ENCODE measurements at places on chromosomes 3 and 15. TPM values are rescaled to one million over a fixed set of nuclear protein-coding genes. Genes with fewer than 3 reads are reported as not detected.
A peak's percentile ranks its signal among the peaks of the same experiment; 100 is the strongest.

GRCh38 chr3:194103505-194103904 lies 32.4 kb upstream of the HES1 start:
- no peak for DNase-seq

- no peak for DNase-seq
Observed at GRCh38 chr3:156299569-156299968, 179.2 kb downstream of the KCNAB1 start.

- no peak for DNase-seq
Observed at GRCh38 chr15:72503147-72503546, 29.0 kb downstream of the ARIH1 start.

DNA sequence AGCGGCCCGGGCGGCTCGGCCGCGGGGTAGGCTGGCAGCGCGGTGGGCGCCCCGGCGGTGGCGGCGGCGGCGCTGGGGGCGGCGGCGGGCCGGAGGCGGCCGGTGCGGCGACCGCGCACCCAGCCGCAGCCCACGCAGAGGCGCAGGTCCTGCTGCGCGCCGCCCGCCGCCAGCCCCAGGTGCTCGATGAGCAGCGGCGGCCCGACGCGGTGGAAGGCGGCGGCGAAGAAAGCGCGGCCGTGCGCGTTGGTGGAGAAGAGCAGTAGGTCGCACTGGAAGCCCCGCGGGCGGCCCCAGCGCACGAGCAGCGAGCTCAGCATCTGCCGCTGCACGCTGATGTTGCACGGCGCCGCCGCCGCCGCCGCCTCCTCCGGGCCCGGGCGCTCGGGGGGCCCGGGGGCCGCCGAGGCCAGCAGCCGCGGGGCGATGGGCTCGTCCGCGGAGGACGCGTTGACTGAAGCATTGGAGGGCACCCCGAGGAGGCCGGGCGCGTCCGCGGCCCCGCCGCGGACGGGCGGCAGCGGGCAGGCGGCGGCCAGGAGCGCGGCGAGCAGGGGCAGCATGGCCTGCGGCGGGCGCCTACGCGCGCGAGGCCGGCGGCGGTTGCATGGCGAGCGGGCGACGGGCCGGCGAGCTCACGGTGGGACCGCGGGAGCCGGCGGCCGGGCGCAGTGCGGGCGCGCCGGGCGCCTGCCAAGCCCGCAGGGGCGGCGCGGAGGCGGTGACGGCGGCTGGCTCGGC lies 452 bp downstream of the TMEM158 start:
- DNase-seq: peak; percentile 73

GRCh38 chr3:37543666-37544065 lies 318.0 kb upstream of the CTDSPL start:
- DNase-seq: no peak

MESP1 gene
- not detected for total RNA-seq

GPR15 gene
- not detected for total RNA-seq

- DNase-seq: no peak
Observed at GRCh38 chr3:113079218-113079961, 88.6 kb downstream of the GTPBP8 start.

DNA sequence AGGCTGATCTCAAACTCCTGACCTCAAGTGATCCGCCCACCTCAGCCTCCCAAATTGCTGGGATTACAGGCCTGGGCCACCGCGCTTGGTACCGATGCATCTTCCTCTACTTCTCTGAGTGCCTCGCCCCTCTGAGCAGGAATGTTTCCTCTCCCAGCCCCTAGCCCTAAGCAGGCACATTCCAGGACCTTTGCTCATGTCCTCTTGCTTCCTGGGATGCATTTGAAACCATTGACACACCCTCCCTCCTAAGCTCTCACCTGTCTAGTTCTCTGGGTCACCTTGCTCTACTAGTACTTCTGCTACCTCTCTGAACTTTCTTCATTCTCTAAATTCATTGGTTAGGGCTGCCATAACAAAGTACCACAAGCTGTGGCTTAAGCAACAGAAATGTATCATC lies 17.9 kb upstream of the UACA start:
- DNase-seq: no peak

DNA sequence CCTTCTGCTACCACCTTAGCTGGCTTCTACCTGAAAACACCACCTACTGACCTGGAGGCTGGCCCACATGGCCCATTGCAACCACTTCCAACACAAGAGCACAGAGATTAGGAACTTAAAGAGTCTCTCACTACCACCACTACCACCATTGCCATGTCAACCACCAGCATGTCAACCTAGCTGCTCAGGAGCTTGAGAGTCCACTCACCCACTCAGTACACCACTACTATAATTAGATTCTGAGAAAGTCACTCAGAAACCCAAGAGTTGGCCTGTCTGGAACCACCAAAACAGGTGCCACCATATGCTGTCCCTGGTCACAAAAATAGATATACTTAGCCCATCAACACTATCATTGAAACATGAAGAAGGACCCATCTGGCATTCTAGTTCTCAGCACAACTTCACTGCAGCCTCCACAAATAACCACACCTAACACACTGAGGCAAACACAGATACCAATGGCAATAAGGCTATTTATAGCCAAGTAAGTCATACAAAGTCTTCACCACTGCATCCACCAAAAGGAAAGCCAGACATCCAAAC lies 806.7 kb upstream of the EPHA6 start:
- no peak for DNase-seq

DNA sequence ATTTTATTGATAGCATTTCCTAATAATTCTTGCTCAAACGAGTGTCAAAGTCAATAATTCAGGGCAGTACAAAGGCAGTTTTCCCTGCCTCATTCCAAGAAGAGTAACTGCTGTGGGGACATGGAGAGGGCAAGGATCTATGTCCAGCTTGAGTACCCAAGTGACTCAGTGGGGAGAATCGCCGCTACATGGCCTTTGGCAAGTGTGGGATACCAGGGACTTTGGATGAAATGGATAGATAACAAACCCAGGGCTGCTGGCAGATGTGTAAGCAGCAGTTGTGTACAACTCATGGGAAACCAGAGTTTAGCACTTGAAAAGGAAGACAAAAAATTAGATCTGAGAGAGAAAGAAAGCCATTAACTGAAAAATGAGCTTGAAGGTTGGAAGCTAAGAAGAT lies 122.2 kb upstream of the TRIM42 start:
- no peak for DNase-seq

SMCO1 gene
- total RNA-seq: not detected

All from GM23248 (cell line).